Neural crest cell (in vitro differentiated cells): ENCODE measurements at places on chromosomes 6 and 20.

GRCh38 chr20:37358366-37359150, 12.6 kb downstream of the SRC start:
- no peak for DNase-seq
- no peak overlapping the region for H3K4me3 ChIP-seq
- H3K4me1 ChIP-seq = peaks cover 50% of the 10 kb centered on the region
- H3K36me3 ChIP-seq = no peaks in the 10 kb centered on the region

- H3K27ac ChIP-seq = no peak overlapping the region
- peaks cover 2% of the 10 kb centered on the region for H3K4me1 ChIP-seq
- no peak overlapping the region for H3K4me3 ChIP-seq
- no peaks in the 10 kb centered on the region for H3K27me3 ChIP-seq
- no peaks in the 10 kb centered on the region for H3K36me3 ChIP-seq
These were observed 61.6 kb downstream of the MTFR2 start for GRCh38 chr6:136188486-136188885.

DNA sequence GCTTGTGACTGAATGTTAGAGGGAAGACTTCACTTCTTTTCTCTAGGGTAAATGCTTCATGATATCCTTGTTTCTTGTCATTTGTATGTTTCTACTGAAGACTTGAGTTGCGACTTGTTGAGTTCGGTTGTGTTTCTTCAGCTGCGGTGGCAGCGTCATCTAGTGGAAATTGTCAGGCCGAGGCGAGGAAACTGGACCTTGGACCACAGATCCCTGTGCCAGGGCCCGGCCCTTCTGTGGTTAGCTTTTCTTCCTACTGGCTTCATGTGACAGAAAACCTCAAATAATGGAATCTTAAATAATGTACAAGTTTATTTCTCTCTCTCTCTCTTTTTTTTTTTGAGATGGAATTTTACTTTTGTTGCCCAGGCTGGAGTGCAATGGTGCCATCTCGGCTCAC, 12.4 kb downstream of the MTHFD1L start:
- DNase-seq = no peak
- H3K4me1 ChIP-seq = peaks cover 51% of the 10 kb centered on the region
- H3K27ac ChIP-seq = peak overlapping the region; percentile 59
- no peak overlapping the region for H3K4me3 ChIP-seq
- H3K36me3 ChIP-seq = peaks cover 14% of the 10 kb centered on the region
- H3K27me3 ChIP-seq = no peaks in the 10 kb centered on the region

GRCh38 chr6:153208706-153209105, 77.6 kb upstream of the RGS17 start:
- H3K27ac ChIP-seq = no peak overlapping the region
- H3K4me1 ChIP-seq = no peaks in the 10 kb centered on the region

- H3K27ac ChIP-seq = peak overlapping the region; percentile 94
- peak; percentile 93 for DNase-seq
- peaks cover 29% of the 10 kb centered on the region for H3K4me1 ChIP-seq
- peaks cover 3% of the 10 kb centered on the region for H3K27me3 ChIP-seq
These were observed 448 bp upstream of the RIN2 start for GRCh38 chr20:19757487-19758132.

DNA sequence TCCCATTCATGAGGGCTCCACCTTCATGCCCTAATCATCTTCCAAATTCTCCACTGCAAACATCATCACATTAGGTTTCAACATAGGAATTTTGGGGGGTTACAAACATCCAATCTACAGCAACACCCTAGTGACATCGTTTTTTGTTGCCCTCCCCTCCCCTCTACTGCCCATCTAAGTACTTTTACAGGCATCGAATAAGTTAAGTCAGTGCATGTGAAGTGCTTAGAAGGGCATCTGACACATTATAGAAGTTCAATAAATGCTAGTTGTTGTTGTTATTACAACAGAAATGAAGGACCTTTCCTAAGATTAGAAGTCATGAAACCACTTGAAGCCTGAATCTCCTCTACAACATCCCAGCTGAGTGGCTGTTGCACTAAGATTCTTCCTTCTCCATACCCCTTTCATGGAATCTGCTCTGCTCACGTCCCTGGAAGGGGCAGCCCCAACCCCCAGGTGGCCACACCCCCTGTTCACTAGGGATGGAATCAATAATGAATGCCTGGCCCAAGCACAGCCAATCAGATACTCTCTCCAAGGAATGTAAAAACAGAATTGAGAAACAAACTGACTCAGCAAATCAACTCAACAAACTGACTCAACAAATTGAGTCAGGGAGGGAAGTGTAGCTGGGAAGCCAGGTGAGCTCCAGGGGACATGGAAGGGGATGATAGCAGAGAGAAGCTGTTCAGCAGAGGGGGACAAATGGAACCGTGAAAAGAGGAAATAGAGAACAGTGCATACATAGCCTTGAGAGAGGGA, 3.9 kb upstream of the LRP11 start:
- H3K27me3 ChIP-seq = peaks cover 6% of the 10 kb centered on the region
- no peak overlapping the region for H3K27ac ChIP-seq
- H3K36me3 ChIP-seq = no peaks in the 10 kb centered on the region
- no peak overlapping the region for H3K4me3 ChIP-seq

GRCh38 chr6:106223300-106223930, 102.1 kb downstream of the ATG5 start:
- H3K27me3 ChIP-seq = no peaks in the 10 kb centered on the region
- no peaks in the 10 kb centered on the region for H3K4me1 ChIP-seq
- H3K27ac ChIP-seq = no peak overlapping the region
- peaks cover 26% of the 10 kb centered on the region for H3K36me3 ChIP-seq
- H3K4me3 ChIP-seq = no peak overlapping the region

GRCh38 chr6:103122766-103123601, 1729.5 kb downstream of the GRIK2 start:
- no peaks in the 10 kb centered on the region for H3K4me1 ChIP-seq
- H3K27me3 ChIP-seq = no peaks in the 10 kb centered on the region
- no peak overlapping the region for H3K4me3 ChIP-seq
- peak; percentile 76 for DNase-seq
- no peaks in the 10 kb centered on the region for H3K36me3 ChIP-seq

DNA sequence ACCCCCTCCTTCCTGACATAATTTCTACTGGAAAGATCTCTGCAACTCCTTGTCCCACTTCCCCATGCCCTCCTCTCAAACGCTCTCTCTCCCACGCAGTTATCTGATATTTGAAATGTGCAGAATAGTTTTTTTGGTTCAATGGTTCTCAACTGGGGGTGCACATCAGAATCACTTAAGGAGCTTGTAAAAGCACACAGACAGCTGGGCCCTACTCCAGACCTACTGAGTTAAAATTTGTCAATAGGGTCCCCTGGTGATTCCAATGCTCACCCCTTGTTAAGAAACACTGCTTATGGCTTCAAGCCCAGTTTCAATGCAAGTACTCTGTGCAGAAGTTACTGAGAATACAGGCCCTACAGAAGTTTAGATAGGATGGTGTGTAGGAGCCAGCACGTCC, 45.2 kb upstream of the KCNK16 start:
- no peaks in the 10 kb centered on the region for H3K36me3 ChIP-seq
- DNase-seq = no peak
- H3K4me3 ChIP-seq = no peak overlapping the region
- no peak overlapping the region for H3K27ac ChIP-seq

DNA sequence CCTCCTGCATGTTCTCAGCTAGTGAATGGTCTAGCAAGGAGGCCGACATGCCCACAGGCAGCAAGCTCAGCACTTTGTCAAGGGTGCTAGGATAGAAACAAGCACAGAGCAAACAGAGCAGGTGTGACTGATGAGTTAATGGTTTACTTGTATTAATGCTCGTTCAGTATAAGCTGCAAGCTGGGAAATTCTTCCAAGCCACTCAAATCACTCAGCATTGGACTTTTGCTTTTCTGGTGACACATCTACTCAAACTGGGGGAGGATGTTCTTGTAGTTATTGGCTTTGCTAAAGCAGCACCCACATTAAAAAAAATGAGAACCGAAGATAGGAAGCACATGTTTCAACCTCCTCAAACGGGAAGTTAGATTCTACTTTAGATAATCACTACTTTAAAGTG, 43.1 kb upstream of the NEDD9 start:
- H3K27ac ChIP-seq = no peak overlapping the region
- no peak for DNase-seq
- no peaks in the 10 kb centered on the region for H3K36me3 ChIP-seq
- H3K4me1 ChIP-seq = peaks cover 32% of the 10 kb centered on the region

GRCh38 chr6:83702749-83703148, 6.2 kb downstream of the SNAP91 start:
- DNase-seq = no peak
- H3K27me3 ChIP-seq = peaks cover 62% of the 10 kb centered on the region
- H3K36me3 ChIP-seq = no peaks in the 10 kb centered on the region
- peaks cover 5% of the 10 kb centered on the region for H3K4me1 ChIP-seq
- H3K4me3 ChIP-seq = no peak overlapping the region

GRCh38 chr6:32941214-32941768, 463 bp upstream of the HLA-DMB start:
- no peak overlapping the region for H3K27ac ChIP-seq
- DNase-seq = no peak
- no peak overlapping the region for H3K4me3 ChIP-seq
- H3K4me1 ChIP-seq = peaks cover 6% of the 10 kb centered on the region
- peaks cover 50% of the 10 kb centered on the region for H3K27me3 ChIP-seq

DNA sequence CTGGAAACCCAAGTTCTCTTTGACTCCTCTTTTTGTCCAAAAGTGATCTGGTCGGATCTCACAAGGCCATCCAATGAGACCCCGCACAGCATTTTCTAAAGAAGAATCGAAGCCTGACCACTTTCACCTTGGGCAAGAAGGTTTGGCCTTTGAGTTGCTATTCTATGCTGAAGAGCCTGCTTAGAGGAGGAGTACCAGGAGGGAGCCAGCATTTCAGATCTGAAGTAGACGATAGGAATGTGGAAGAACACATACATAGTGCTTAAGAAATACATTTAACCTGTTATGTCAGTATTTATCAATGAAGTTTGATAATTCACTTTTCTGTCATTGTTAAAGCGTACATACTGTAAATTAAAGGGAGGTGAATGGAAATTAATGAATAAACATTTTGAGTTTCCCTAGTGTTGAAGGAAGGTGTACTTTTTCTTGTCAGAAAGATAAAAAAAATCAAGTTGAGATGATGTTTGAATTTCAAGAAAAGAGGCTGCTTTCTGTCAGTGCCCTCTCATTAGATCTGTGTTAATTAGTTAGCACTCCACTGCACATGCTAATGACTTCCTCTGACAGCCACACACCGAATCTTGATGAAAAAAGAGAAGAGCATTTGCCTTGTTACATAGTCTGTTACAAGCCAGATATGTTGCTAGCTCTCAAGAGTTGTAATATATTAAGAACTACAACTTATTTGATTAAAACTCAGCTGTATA, 10.9 kb upstream of the TDRD6 start:
- H3K4me1 ChIP-seq = no peaks in the 10 kb centered on the region
- no peak overlapping the region for H3K4me3 ChIP-seq
- H3K36me3 ChIP-seq = no peaks in the 10 kb centered on the region
- no peak overlapping the region for H3K27ac ChIP-seq

DNA sequence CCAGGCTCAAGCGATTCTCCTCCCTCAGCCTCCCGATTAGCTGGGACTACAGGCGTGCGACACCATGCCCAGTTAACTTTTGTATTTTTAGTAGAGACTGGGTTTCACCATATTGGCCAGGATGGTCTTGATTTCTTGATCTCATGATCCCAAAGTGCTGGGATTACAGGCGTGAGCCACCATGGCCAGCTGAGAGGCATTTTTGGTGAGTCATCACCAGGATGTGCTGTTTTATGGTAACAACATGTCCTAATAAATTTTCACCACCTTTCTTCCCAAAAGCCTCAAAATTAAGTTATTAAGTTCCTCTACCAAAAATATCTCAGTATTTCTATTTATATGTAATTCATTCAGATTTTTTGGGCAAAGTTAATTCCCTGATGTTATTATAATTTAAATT, 53.5 kb downstream of the COL21A1 start:
- H3K36me3 ChIP-seq = peaks cover 3% of the 10 kb centered on the region
- H3K4me1 ChIP-seq = no peaks in the 10 kb centered on the region
- no peak overlapping the region for H3K4me3 ChIP-seq
- no peak for DNase-seq
- H3K27me3 ChIP-seq = no peaks in the 10 kb centered on the region

GRCh38 chr6:8435845-8436168, 462 bp upstream of the SLC35B3 start:
- no peaks in the 10 kb centered on the region for H3K27me3 ChIP-seq
- H3K4me1 ChIP-seq = peaks cover 31% of the 10 kb centered on the region
- H3K4me3 ChIP-seq = peak overlapping the region; percentile 95
- H3K36me3 ChIP-seq = peaks cover 3% of the 10 kb centered on the region
- H3K27ac ChIP-seq = peak overlapping the region; percentile 96

DNA sequence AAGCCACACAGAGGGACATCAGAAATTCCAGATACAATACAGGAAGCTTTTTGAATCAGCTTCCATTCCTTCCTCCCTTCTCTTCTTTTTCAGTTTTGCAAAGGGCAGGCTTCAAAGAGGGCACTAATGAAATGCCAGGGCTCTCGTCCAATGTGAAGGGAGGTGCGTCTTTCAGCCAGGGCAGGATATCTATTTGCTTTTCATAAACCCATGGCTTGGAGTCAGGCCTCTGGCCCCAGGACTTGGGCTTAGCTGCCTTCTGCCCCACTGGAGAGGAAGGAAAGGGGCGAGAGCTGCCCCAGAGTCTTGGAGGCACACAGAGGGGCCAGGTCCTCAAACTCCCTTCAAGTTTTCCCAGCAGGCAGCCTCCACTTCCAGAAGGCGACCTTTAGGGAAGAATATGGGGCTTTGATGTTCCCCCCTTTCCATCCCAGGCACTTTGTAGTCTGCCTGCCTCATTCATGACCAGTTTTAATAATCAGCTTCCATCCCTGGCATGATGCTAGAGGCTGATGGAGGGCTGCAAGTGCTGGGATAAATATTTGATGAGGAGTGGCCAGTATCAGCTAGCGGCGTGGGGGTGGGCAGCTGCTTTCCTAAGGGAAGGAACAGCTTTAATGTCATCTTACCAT, 234.8 kb downstream of the NRN1 start:
- H3K27me3 ChIP-seq = no peaks in the 10 kb centered on the region
- H3K27ac ChIP-seq = no peak overlapping the region
- H3K36me3 ChIP-seq = peaks cover 14% of the 10 kb centered on the region
- H3K4me1 ChIP-seq = no peaks in the 10 kb centered on the region
- no peak overlapping the region for H3K4me3 ChIP-seq
- DNase-seq = no peak

GRCh38 chr6:44335631-44336030, 6.8 kb upstream of the SPATS1 start:
- DNase-seq = no peak
- H3K27me3 ChIP-seq = no peaks in the 10 kb centered on the region
- H3K4me3 ChIP-seq = no peak overlapping the region
- H3K27ac ChIP-seq = no peak overlapping the region
- peaks cover 8% of the 10 kb centered on the region for H3K4me1 ChIP-seq

GRCh38 chr6:122454673-122455072, 16.9 kb downstream of the SERINC1 start:
- H3K36me3 ChIP-seq = peaks cover 15% of the 10 kb centered on the region
- peaks cover 20% of the 10 kb centered on the region for H3K4me1 ChIP-seq
- no peak for DNase-seq
- H3K27ac ChIP-seq = no peak overlapping the region
